ENCODE measurements at places on chromosomes 5 and 9. TPM values are rescaled to one million over a fixed set of nuclear protein-coding genes. Genes with fewer than 3 reads are reported as not detected.

The SPATA31A3 gene
- not detected for total RNA-seq

The SNCAIP gene
- total RNA-seq: not detected

The KCNN2 gene
- not detected for total RNA-seq

The SHB gene
- 0.61 TPM for total RNA-seq

The TYRP1 gene
- not detected for total RNA-seq

The RORB gene
- total RNA-seq: 0.07 TPM

The FNIP1 gene
- total RNA-seq: 24.0 TPM

The GLRA1 gene
- total RNA-seq: not detected

The CDX1 gene
- not detected for total RNA-seq

The MELK gene
- 52.6 TPM for total RNA-seq

The DIMT1 gene
- 22.1 TPM for total RNA-seq

The KIF24 gene
- total RNA-seq: 7.8 TPM

The IFNA21 gene
- total RNA-seq: not detected

The DIPK1B gene
- 1.3 TPM for total RNA-seq

The CYLC2 gene
- not detected for total RNA-seq

The LCN2 gene
- total RNA-seq: not detected

The INSL4 gene
- total RNA-seq: not detected

The PCDHGB1 gene
- 0.18 TPM for total RNA-seq

The GGTA1 gene
- not detected for total RNA-seq

The ANKRD33B gene
- 5.7 TPM for total RNA-seq

The PCDHGA6 gene
- total RNA-seq: 0.57 TPM

The PRSS3 gene
- 0.77 TPM for total RNA-seq

The TRPM3 gene
- not detected for total RNA-seq

The RNF183 gene
- not detected for total RNA-seq

The GPR150 gene
- 0.48 TPM for total RNA-seq

The ZBED3 gene
- total RNA-seq: 0.59 TPM

The ZNF454 gene
- total RNA-seq: 0.07 TPM

The BAAT gene
- not detected for total RNA-seq

The KLF4 gene
- total RNA-seq: 0.18 TPM

The NXNL2 gene
- not detected for total RNA-seq

The ADGRD2 gene
- not detected for total RNA-seq

The CCDC152 gene
- total RNA-seq: 6.3 TPM

The IFNW1 gene
- total RNA-seq: not detected

The TMEM141 gene
- total RNA-seq: 34.7 TPM

The MYMK gene
- not detected for total RNA-seq

The PIP5KL1 gene
- 2.7 TPM for total RNA-seq

The NR5A1 gene
- not detected for total RNA-seq

The TMC1 gene
- not detected for total RNA-seq

The NPR3 gene
- total RNA-seq: not detected

The IRX2 gene
- total RNA-seq: not detected

The MAMDC4 gene
- 15.4 TPM for total RNA-seq

The CETN3 gene
- 29.6 TPM for total RNA-seq

The KCNT1 gene
- not detected for total RNA-seq

The CTXN3 gene
- total RNA-seq: not detected

The TSSK1B gene
- not detected for total RNA-seq

The FAM200C gene
- total RNA-seq: 1.0 TPM
